Cerebellar cortex (tissue), 1 donor: ENCODE measurements at places on chromosomes 13 and 19.

DNA sequence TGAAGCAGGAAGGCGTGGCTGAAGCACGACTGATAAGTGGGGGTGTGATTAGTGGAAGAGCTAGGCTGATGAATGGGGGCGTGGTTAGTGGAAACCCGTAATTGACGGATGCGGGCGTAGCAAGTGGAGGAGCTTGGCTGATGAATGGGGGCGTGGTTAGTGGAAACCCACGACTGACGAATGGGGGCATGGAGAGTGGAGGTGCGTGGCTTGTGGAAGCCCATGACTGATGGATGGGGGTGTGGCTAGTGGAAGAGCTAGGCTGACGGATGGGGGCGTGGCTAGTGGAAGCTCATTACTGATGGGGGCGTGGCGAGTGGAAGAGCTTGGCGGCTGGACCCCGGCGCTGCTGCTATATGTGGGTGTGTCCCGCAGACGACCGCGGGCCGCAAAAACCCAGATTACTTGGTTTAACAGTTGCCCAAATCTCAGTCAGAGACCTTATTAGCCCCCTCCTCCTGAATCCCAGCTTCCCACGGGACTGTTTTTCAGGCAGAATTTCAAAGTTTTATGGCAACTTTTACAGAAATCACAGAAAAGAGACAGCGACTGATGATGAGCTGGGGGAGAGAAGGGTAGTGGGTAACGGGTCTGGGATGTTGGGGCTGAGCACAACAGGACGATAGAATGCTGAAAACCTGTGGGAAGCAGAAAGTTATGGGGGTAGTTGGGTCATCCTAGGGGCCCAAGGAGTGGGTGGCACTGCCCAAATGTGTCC lies 9.0 kb upstream of the MEIS3 start:
- DNase-seq, result peak; percentile 99

DNA sequence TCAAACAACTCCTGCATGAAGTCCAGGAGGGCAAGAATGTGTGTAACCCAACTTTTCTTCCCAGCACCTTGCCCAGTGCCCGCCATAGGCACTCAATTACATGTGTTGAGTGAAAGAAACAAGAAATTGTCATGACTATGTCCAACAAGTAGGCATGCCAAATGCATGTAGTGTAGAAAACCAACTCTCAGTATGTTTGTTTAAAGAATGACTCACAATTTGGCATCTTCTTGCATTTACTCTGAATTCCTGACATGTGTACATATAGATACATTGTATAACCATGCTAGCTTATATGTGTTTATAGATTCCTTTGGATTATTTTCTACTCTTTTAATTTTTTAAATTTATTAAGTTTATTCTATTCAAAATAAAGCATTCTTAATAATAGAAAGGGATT lies 305.0 kb downstream of the EFNB2 start:
- DNase-seq, result no peak

DNA sequence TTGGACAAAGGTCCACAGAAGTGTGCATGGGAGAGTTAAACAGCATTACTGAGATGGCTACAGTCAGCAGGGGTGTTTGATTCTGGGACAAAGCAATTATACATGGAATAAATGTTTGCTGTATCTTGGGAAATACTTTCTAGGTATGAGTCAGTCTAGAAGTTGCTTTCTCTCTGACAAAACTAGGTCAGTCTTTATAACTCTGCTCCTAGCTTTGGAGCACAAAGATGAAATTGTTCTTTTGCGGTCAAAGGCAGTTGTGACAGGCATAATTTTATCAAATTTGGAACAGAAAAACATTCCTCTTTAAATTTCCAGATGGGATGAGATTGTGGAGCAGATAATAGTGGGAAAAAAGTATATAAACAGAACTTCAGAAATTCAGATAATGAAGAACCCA lies 1045.4 kb upstream of the MIR17HG start:
- DNase-seq, result no peak

DNA sequence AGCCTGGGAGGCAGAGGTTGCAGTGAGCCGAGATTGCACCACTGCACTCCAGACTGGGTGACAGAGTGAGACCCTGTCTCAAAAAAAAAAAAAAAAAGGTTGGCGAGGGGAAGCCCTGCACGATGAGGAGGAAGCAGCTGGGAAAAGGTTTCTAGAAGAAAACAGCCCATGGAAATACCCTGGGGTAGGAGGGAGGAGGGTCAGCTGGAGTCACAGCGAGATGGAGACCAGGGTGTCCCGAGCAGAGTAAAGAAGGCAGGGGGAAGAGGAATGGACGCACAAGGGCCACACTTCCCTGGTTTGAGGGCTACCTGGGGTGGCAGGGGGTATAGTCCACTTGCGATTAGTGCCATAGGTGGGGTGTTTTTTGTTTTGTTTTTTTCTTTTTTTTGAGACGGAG lies 6.4 kb downstream of the KANK3 start:
- no peak for DNase-seq

DNA sequence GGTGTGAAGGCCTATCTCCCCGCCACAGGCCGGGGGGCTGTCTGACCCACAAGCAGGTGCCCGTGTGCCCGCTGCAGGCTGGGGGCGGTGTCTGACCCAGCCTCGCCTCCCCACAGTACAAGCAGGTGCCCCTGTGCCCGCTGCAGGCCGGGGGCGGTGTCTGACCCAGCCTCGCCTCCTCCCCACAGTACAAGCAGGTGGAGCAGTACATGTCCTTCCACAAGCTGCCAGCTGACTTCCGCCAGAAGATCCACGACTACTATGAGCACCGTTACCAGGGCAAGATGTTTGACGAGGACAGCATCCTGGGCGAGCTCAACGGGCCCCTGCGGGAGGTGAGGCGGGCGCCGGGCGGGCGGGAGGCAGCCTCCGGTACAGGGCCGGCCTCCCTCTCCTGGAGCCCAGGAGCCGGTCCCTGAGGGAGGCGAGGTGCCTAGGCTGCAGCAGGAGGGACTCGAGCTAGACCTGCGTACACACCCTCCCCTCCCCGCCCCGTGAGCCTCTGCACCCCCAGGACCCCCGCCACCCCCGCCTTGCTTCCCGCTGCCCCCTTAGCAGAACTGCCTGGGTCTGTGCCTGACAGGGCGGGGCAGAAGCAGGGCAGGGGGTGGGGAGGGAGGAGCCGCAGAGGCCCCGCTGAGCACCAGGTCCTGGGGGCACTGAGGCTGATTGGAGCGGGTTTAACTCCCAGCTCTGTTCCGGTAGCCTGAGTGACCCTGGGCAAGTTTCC lies 20.6 kb downstream of the HCN2 start:
- no peak for DNase-seq

- DNase-seq, result no peak
These were observed 73.7 kb upstream of the MEDAG start for GRCh38 chr13:30832377-30832776.

GRCh38 chr13:112690283-112690929 lies 568 bp downstream of the ATP11A start:
- no peak for DNase-seq

- no peak for DNase-seq
These were observed 393.0 kb downstream of the LMO7 start for GRCh38 chr13:76029088-76029487.

- no peak for DNase-seq
These were observed 118.2 kb upstream of the EDNRB start for GRCh38 chr13:78036841-78037240.

DNA sequence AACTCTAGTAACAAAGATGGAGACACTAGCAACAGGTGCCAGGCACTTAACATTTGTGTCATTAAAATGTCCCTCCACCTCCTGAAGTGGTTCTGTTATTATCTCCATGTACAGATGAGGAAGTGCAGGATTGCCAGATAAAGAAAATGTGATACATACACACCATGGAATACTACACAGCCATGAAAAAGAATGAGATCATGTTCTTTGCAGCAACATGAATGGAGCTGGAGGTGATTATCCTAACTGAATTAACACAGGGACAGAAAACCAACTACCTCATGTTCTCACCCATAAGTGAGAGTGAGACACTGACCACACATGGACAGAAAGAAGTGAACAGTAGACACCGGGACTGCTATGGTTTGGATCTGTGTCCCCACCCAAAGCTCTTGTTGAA lies 60.5 kb downstream of the ZNF557 start:
- no peak for DNase-seq

DNA sequence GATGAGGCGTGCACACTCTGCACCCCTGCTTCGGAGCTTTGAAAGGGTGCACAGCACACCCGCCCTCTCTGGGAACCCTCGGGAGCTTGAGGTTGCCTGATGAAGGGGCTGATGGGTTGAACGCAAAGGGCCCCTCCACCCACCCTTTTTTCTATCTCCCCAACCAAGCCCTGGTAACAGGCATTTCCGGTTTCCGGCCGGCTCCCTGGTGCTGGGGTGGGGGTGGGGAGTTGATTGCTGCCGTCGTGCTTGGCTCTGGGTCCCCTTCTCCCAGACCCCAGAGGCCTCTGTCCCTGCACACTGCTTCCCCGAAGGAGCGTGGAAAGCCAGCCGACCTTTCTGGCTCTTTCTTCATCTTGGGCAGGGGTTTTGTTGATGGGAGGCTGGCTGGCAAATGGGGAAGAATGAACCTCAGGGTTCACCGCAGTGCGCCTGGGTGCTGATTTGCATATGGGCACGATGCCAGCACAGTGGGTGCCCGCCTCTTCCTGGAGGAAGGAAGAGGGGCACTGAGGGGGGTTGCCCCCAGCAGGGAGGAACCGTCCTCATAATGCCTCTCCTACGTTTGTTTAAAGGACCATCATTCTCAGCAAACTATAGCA lies 29.1 kb downstream of the VAV1 start:
- DNase-seq, result no peak

DNA sequence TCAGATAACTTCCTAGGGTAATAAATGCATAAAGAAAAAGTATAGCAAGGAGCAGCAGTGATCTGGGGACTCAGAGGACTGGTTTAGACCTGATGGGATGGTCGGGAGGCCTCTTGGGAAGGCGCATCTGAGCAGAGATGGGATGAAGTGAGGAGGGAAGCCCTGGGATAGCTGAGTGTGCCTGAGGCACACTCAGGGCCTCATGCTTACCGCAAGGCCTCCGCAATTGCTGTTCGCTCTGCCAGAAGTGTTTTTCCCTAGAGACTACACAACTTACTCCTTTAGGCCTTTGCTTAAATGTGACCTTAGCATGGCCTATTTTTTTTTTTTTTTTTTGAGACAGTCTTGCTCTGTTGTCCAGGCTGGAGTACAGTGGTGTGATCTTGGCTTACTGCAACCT lies 4.1 kb upstream of the DLL3 start:
- no peak for DNase-seq

- DNase-seq, result no peak
These were observed 4.9 kb upstream of the ZNF580 start for GRCh38 chr19:55635856-55636440.

GRCh38 chr19:16342002-16342715 lies 17.5 kb downstream of the KLF2 start:
- no peak for DNase-seq
